ENCODE measurements at places on chromosomes 13 and 19. TPM values are rescaled to one million over a fixed set of nuclear protein-coding genes. Genes with fewer than 3 reads are reported as not detected.

Gene GPR18
- not detected for total RNA-seq

DNA sequence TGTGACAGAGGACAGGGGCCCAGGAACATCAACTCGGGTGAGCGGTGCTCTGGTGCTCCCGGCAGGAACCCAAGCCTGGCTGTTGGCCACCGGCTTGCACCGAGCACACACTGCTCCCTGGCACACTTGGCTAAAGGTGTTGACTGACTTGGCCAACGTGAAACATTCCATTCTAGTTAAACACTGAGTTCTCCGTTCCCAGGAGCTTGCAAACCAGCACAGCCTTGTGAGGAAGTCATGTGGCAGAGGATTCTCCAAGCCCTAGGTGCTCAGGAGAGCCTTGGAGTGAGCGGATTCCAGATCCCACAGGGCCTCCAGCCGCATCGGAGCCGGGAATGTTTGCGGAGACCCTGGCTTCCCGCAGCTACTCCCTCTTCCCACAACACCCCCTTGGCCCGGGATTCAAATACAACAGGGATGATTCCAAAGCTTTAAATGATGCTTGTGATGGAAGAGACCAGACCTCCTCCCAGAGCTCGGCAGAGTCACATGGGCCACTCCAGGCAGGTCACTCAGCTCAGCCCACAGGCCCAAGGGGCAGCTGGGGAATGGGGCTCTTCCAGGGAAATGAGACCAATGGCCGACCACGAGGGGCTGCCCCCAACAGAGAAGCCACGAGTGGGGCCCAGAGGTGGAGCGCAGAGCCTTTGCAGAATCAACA lies 2.9 kb downstream of the C13orf46 start:
- H3K27ac ChIP-seq, result no peak overlapping the region
- H3K4me3 ChIP-seq, result no peak overlapping the region
- peaks cover 2% of the 10 kb centered on the region for H3K36me3 ChIP-seq
- no peaks in the 10 kb centered on the region for H3K4me1 ChIP-seq
- H3K27me3 ChIP-seq, result no peaks in the 10 kb centered on the region

Gene KLK15
- total RNA-seq, result not detected

GRCh38 chr19:33273881-33274662 lies 28.3 kb downstream of the CEBPA start:
- no peak overlapping the region for H3K27ac ChIP-seq
- H3K36me3 ChIP-seq, result no peaks in the 10 kb centered on the region
- H3K4me1 ChIP-seq, result peaks cover 7% of the 10 kb centered on the region
- no peaks in the 10 kb centered on the region for H3K27me3 ChIP-seq
- H3K4me3 ChIP-seq, result no peak overlapping the region

Gene STARD13
- total RNA-seq, result 23.5 TPM

DNA sequence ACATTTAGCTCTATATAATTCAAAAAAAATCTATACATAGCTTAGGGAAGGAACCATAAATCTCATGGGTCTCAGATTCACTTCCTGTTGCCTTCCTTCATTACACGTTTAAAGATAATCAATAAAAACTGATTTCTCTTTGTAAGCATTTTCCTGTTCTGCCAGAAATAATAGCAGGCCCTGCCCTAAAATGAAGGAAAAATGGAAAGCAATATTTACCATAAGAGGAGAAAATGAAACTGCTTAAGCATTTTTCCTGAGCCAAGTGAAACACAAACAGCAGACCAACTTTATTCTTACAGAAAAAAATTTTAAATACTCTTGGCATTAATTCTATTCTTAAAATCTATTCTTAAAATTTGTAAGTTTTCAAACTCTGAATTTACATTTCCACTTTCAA lies 4.0 kb downstream of the LHFPL6 start:
- peaks cover 5% of the 10 kb centered on the region for H3K4me1 ChIP-seq
- H3K27ac ChIP-seq, result no peak overlapping the region
- no peak overlapping the region for H3K4me3 ChIP-seq
- no peaks in the 10 kb centered on the region for H3K36me3 ChIP-seq
- H3K27me3 ChIP-seq, result peaks cover 7% of the 10 kb centered on the region

- H3K4me1 ChIP-seq, result no peaks in the 10 kb centered on the region
- H3K36me3 ChIP-seq, result no peaks in the 10 kb centered on the region
- H3K27ac ChIP-seq, result no peak overlapping the region
- H3K27me3 ChIP-seq, result peaks cover 7% of the 10 kb centered on the region
These were observed 24.1 kb downstream of the BLOC1S3 start for GRCh38 chr19:45202637-45203036.

Gene CCDC169
- total RNA-seq, result 6.9 TPM

Gene CILP2
- 7.5 TPM for total RNA-seq

Gene PRR36
- total RNA-seq, result 6.1 TPM

Gene IQCN
- total RNA-seq, result 2.3 TPM

Gene ZNF682
- 9.1 TPM for total RNA-seq

GRCh38 chr19:5635427-5635826 lies 12.5 kb downstream of the SAFB start:
- H3K4me3 ChIP-seq, result no peak overlapping the region
- no peak overlapping the region for H3K27ac ChIP-seq
- H3K4me1 ChIP-seq, result no peaks in the 10 kb centered on the region
- H3K27me3 ChIP-seq, result no peaks in the 10 kb centered on the region

GRCh38 chr13:105587786-105588185 lies 947.7 kb downstream of the EFNB2 start:
- H3K27me3 ChIP-seq, result no peaks in the 10 kb centered on the region
- H3K4me3 ChIP-seq, result no peak overlapping the region
- H3K27ac ChIP-seq, result no peak overlapping the region
- H3K36me3 ChIP-seq, result no peaks in the 10 kb centered on the region
- H3K4me1 ChIP-seq, result no peaks in the 10 kb centered on the region

Gene SIGLEC5
- not detected for total RNA-seq

- peaks cover 7% of the 10 kb centered on the region for H3K4me1 ChIP-seq
- no peak for DNase-seq
- no peak overlapping the region for H3K4me3 ChIP-seq
- no peaks in the 10 kb centered on the region for H3K36me3 ChIP-seq
- H3K27me3 ChIP-seq, result no peaks in the 10 kb centered on the region
These were observed 246.6 kb downstream of the NHLRC3 start for GRCh38 chr13:39284801-39285388.

Gene PRSS57
- total RNA-seq, result not detected

Gene TMEM161A
- 136 TPM for total RNA-seq

DNA sequence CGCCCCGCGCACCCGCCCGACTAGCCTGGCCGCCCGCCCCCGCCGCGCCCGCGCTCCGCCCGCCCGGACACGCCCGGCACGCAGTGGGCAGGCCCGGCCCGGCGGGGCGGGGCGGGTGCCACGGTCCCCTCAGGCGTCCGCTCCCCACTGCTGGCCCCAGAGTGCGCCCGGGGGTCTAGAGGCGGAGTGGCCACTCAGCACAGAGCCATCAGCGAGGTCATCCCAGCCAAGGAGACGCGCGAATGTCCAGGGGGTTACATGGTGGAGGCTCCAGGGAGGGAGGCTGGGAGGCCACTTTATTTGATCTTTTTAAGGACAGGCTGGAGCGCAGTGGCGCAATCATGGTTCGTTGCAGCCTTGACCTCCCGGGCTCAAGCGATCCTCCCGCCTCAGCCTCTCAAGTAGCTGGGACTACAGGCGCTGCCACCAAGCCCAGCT lies 236 bp upstream of the TINCR start:
- DNase-seq, result no peak
- H3K4me1 ChIP-seq, result no peaks in the 10 kb centered on the region
- no peak overlapping the region for H3K27ac ChIP-seq
- no peaks in the 10 kb centered on the region for H3K36me3 ChIP-seq

DNA sequence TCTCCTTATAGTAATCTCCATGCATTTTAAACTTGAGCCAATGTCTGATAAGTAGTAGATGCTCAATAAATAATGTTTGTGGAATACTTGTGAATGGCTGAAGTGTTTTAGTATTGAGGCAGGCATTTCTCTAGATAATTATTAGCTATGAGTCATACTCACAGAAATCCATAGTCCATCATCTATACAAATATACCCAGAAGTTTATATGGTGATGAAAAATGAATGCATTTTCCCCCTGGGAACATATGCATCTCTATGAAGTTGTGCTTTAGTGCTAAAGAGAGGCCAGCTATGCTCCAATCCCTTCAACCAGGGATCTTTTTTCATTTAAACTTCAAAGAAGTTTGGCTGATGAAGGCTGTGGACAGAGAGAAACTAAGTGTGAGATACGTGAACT lies 17.2 kb downstream of the MBNL2 start:
- no peak overlapping the region for H3K4me3 ChIP-seq
- no peak for DNase-seq
- peak overlapping the region; percentile 65 for H3K27ac ChIP-seq

DNA sequence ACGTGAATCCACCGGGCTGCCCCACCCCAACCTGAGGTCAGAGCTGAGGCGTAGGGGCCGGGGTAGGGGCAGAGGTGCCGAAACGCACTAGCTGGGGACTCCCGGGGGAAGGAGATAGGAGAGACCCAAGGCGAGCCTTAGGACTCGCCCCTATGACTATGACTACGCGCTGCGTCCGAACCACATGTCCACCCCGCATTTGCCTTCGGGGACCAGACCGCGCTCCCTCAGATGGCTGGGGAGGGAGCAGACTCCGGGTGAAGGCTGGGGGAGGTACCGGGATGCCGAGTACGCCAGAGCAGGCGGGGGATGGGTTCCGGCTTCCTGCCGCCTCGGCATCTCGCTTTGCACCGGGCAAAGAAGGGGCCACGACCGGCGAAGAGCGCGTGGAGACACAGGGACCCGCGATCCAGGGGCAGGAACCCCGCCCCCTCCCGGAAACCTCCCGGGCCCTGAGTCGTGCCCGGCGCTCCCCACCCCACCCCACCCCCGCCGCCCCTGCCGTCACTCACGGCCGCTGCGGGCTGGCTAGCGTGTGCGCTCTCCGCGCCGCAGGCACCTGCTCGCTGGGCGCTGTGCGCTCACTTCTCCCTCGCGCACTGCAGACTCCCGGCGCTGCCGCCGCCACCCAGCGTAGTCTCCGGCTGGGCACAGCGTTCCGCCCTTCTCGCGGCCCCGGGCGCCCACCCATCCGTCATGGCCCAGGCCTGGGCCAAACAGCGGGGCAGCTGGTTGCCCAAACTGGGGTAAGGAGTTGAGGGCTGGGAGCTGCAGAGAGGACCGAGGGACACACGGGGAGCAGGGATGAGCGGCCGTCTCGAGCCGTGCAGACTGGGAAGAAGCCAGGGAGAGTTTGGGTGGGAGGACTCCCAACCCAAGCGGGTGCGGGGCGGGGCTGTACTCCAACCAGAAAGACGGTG lies 622 bp upstream of the VSTM2B start:
- no peaks in the 10 kb centered on the region for H3K36me3 ChIP-seq
- no peak for DNase-seq
- H3K27me3 ChIP-seq, result peaks cover 100% of the 10 kb centered on the region
- peak overlapping the region; percentile 18 for H3K4me3 ChIP-seq

Gene KLF5
- 0.33 TPM for total RNA-seq

GRCh38 chr13:28505543-28506135 lies 10.7 kb upstream of the FLT1 start:
- no peaks in the 10 kb centered on the region for H3K36me3 ChIP-seq
- DNase-seq, result no peak
- H3K27ac ChIP-seq, result no peak overlapping the region
- H3K27me3 ChIP-seq, result no peaks in the 10 kb centered on the region
- H3K4me1 ChIP-seq, result no peaks in the 10 kb centered on the region

- no peak for DNase-seq
- no peak overlapping the region for H3K4me3 ChIP-seq
- H3K27ac ChIP-seq, result no peak overlapping the region
- H3K36me3 ChIP-seq, result no peaks in the 10 kb centered on the region
- no peaks in the 10 kb centered on the region for H3K27me3 ChIP-seq
These were observed 297.4 kb upstream of the SGCG start for GRCh38 chr13:22883262-22883840.

GRCh38 chr13:33870046-33870668 lies 52.2 kb downstream of the RFC3 start:
- no peak overlapping the region for H3K4me3 ChIP-seq
- H3K27ac ChIP-seq, result no peak overlapping the region
- no peaks in the 10 kb centered on the region for H3K27me3 ChIP-seq
- DNase-seq, result no peak

- no peak overlapping the region for H3K27ac ChIP-seq
- no peak for DNase-seq
- H3K4me1 ChIP-seq, result no peaks in the 10 kb centered on the region
- H3K4me3 ChIP-seq, result no peak overlapping the region
- no peaks in the 10 kb centered on the region for H3K36me3 ChIP-seq
These were observed 4.0 kb upstream of the KLF16 start for GRCh38 chr19:1867349-1867724.

DNA sequence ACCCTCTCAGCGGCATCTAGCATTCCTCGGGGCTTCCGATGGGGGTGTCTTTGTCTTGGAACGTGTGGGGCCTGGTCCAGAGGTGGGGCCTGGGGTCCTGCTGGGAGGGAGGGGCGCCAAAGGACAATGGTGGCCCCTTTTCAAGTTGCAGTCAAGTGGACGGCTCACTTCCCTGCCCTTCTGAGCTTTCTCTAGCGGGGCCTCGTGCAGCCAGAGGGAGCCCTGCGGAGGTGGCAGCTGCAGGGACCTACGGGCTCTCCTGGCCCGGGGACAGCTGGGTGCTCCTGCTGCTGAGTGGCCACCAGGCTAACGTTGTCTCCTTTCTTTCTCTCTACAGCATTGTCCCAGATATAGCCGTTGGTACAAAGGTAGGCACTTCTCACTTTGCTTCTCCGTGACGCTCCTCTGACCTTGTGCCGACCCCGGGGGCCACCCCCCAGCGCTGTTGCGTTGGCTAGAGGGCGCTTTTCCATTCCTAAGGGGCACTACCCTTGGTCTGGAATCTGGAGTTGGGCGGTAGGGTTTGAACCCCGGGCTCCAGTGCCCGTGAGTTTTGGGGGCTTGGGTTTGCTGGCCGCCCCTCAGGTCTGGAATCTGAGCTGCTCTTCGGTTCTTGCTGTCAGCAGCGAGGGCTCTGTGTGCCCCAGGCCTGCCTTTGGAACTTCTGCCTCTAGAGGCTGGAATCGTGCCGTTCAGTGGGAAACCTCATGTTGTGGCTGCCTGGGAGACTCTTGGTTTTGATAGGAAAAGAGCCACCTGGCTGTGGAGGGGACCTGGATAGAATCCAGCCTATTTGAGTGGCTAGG lies 2.0 kb downstream of the PTBP1 start:
- H3K4me1 ChIP-seq, result peaks cover 37% of the 10 kb centered on the region
- H3K27me3 ChIP-seq, result no peaks in the 10 kb centered on the region
- DNase-seq, result peak; percentile 71
- H3K27ac ChIP-seq, result peak overlapping the region; percentile 99

DNA sequence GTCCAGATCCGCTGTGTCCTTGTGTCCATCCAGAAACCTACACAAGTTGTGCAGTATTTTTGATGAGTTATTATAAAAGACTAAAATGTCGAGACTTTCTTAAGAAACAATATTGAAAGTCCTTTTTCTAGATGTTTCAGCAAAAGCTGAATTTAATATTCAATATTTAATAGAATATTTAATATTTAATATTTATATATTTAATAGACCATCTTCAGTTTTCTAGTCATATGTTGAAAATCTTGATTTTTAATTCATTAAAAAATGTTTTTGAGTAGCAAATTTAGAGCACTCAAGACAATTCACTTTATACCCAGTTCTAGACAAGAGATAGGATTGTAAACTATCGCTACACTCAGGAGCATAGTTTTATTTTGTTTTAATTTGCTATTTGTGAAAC lies 447.8 kb downstream of the SLITRK5 start:
- no peaks in the 10 kb centered on the region for H3K36me3 ChIP-seq
- H3K4me1 ChIP-seq, result no peaks in the 10 kb centered on the region
- H3K4me3 ChIP-seq, result no peak overlapping the region
- no peaks in the 10 kb centered on the region for H3K27me3 ChIP-seq

Gene AP1M2
- total RNA-seq, result not detected

Gene FGF22
- not detected for total RNA-seq

GRCh38 chr19:13951799-13952153 lies 533 bp upstream of the DCAF15 start:
- no peak overlapping the region for H3K27ac ChIP-seq
- H3K4me1 ChIP-seq, result no peaks in the 10 kb centered on the region
- H3K27me3 ChIP-seq, result no peaks in the 10 kb centered on the region
- H3K4me3 ChIP-seq, result no peak overlapping the region
- DNase-seq, result no peak
- H3K36me3 ChIP-seq, result peaks cover 12% of the 10 kb centered on the region

Data from cardiac muscle cell (in vitro differentiated cells and primary cell).